CD4-positive, alpha-beta T cell treated with Interleukin-21 for 1 hour (primary cell): ENCODE measurements at places on chromosomes 3 and 15.

- no peak for DNase-seq
Observed at GRCh38 chr3:148087601-148088371, 609.9 kb upstream of the AGTR1 start.

- DNase-seq = no peak
Observed at GRCh38 chr3:152641198-152641597, 193.7 kb upstream of the P2RY1 start.

- no peak for DNase-seq
Observed at GRCh38 chr3:169112153-169112892, 551.2 kb downstream of the MECOM start.

DNA sequence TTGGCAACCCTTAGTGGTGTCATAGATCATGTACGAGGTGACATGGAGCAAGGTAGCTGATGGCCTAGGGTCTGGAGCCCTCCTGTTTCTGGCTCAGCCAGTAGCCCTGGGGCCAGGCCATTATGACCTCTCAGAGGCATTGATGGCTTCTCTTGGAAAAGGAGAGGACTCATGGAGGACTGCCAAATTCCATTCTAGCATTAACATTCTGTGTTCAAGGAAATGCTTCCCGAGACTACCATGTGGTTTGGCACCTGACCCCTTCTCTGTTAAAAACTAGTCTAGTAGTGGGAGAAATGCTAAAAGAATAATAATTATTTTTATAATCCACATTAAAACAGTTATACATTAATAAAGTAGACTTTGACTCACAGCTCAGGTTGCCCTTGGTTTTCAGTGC lies 40.2 kb upstream of the ADAMTSL3 start:
- no peak for DNase-seq

- no peak for DNase-seq
Observed at GRCh38 chr3:50167841-50168209, 12.7 kb downstream of the SEMA3F start.

GRCh38 chr3:194067949-194068362 lies 68.0 kb upstream of the HES1 start:
- no peak for DNase-seq

GRCh38 chr3:71564361-71564760 lies 19.2 kb downstream of the FOXP1 start:
- DNase-seq = no peak

DNA sequence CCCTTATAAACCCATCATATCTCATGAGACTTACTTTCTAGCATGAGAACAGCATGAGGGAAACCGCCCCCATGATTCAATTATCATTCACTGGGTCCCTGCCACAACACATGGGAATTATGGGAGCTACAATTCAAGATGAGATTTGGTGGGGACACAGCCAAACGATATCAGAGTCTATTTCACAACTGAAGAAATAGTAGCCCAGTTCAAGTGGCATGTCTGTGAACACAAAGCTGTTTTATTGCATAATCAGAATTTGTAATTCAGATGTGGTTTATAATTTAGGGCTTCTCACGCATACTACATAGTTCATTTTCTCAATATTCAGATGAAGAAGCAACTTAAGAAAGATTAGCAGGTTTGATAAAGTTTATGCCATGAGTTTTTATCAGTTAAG lies 1188.0 kb upstream of the ALCAM start:
- no peak for DNase-seq

- DNase-seq = no peak
Observed at GRCh38 chr15:30954674-30955073, 36.8 kb downstream of the MTMR10 start.

DNA sequence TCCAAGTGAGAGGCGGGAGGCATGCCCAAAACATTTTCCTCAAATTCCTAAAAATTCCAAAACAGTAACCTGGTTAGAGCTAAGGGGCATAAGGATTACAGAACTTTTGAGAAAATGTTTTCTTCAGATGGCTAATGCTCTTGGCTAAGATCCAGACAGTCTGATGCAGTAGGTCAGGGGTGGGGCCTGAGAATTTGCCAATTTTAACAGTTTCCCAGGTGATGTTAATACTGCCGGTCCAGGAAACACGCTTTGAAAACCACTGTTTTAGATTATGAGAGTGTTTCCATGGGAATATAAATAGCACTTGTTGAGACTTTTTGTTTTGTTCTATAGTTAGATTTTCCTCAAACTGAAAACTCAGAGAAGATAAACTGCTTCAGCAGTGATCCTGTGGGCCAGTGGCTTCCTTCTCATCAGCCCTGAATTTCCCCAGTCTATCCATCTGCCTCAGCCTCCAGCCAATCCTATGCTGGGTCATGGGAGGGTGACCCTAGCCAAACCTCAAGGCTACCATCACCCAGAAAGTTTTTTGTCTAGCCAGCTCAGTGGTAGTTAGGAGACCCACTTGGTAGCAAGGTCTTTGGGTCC lies 71.6 kb upstream of the ACP3 start:
- DNase-seq = no peak

DNA sequence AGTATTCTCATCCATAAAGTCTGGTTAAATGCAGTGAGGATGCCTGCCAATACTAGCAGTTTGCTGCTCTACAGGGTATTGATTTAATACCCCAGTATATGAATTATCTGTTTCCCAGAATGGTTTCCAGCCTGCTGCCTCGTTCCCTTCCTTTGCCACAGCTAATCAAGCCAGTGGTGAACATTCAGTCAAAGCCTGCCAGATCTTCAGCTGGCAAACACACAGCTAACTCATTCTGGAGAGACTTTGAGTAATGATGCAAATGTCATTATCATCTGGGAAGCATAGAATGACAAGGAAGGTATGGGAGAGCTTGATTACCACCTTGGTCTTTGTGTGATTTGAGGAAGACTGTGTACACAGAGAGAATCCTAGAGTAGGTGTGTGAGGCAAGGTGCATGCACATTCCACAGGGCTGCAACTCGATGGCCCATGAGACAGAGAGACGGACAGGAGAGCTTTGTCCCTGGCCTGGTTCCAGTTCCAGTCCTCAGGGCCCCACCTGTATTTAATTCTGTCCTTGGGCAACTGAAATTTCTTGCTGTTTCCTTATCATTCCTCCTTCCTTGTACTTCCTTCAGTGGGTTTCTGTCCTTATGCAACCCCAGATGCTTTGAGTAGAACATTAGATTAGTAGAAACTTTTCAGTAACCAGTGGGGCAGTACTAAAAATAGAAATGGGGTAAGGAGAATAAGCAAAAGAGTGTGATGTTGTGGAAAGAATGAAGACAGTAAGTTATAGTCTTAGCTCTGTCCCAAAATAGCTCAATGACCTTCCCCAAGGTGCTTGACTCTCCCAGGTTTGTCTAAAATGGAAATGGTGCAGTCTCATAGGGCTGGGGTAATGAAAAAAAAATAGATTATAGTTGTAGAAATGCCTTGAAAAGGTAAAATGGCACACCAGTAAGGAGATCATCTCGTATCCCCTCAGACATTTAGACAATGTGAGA lies 72.5 kb downstream of the MITF start:
- DNase-seq = no peak

DNA sequence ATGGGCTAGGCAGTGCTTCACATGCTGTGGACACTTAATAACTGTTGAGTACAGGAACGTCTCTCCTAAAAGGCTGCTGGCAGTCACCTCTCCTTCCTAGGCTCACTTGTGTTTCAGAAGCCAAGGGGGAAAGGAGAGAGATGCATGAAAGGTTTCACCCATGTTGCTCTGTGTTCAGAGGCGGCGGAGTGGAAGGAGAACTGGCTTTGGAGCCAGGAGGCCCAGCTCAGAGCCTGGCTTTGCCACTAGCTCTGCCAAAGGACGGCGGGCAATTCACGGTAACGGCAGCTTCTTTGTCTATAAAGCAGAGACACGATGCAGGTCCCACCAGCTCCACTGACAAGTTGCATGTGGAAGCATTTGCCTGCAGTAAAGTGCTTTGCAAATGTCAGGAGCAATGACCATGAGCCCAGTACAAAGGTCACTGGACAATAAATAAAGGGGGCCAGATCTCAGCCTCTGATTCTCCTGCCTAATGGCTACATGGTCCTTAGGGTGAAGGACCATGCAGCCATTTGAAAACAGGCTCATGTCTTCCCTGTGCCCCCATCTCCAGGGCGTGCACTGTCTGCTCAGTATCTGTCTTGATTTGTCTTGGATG lies 171.7 kb upstream of the TLE3 start:
- no peak for DNase-seq

DNA sequence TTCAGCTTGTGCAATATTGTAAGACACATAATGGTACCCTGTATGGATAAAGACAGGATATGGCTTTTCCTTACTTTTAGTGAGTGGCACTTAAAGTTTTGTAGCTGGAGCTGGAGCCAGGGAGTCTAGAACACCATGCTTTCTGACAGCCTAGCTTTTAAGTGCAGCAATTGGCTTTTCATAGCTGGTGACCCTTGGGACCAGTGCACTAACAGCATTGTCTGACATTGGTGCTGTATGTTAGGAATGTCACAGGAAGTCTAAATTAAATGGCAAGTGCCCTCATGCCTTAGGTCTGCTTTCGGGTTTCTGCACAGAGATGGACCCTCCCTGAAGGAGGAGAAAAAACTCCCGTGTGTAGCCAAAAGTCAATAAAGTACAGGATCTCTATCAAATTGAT lies 628.2 kb downstream of the NR2F2 start:
- no peak for DNase-seq

GRCh38 chr3:144839991-144840390 lies 868.4 kb downstream of the DIPK2A start:
- no peak for DNase-seq

DNA sequence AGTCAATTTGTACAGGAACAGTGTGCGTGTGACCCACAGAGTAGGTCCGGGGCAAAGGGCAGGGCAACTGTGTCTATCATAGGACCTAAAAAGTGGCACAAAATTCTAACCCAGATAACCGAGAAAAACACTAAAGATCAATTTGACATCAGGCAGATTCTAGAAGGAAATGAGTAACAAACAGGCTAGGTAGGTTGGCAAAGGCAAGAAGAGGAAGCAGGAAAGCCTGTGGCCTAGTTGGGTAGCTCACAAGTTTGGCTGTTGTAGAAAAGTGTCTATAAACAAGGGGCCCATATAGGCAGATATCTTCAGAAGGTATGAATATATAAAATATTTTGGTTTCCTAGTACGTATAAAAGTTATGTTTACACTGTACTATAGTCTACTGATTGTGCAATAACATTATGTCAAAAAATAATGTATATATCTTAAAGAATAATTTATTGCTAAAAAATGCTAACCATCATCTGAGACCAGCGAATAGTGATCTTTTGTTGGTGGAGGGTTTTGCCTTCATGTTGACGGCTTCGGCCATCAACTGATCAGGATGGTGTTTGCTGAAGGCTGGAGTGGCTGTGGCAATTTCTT lies 13.3 kb upstream of the OR5K1 start:
- no peak for DNase-seq

DNA sequence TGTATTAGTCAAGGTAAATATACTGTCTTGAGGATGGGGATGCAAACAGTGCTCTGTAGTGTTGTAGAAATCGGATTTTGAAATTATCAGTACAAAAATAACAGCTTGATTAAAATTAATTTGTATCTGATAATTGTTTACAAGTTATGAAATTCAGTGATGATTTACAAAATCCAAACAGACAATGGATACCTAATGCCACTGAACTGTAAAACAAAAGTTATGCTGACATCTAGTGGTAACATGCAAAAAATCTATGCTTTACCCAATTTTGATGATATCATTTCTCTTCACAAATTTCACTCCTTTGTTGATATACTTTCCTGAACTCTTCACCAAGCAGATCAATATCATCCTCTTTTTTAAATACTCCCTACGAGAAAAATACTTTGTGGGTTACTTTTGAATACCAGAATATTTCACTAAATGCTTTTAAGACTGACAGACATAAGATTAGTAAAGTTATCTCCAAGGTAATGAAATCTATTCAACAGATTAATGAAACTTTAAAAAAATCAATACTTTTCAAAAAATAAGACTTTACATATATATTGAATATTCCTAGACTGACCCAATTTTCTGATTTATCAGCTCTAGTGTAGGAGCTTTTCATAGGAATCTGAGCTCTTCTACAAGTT lies 36.0 kb downstream of the MNS1 start:
- DNase-seq = peak; percentile 9

- DNase-seq = peak; percentile 58
Observed at GRCh38 chr3:47961815-47962606, 54.2 kb downstream of the MAP4 start.

DNA sequence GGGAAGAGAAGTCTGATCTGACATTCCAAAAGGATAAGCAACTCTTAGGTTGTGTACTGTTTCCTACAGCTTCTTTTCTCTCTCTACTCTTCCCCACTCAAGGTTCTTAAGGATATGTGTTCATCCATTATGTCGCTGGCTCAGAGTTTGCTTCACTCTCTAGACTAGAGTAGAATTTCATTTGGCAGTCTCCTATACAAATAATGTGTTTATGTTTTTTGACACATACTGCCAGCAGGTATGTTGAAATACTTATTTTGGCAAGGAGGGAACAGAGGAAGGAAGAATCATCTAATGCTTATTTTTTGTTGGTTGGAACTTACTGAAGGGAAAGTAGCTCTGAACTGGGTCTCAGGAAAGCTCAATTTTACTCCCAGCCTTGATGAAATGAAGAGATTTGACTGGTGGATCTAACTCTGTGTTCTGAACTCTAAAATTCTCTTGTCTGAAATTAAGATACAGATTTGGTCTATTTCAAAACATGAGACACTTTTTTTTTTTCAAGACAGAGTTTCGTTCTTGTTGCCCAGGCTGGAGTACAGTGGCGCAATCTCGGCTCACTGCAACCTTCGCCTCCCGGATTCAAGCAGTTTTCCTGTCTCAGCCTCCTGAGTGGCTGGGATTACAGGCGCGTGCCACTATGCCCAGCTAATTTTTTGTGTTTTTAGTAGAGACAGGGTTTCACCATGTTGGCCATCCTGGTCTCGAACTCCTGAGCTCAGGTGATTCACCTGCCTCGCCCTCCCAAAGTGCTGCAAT lies 7.6 kb upstream of the EMC3 start:
- DNase-seq = no peak

DNA sequence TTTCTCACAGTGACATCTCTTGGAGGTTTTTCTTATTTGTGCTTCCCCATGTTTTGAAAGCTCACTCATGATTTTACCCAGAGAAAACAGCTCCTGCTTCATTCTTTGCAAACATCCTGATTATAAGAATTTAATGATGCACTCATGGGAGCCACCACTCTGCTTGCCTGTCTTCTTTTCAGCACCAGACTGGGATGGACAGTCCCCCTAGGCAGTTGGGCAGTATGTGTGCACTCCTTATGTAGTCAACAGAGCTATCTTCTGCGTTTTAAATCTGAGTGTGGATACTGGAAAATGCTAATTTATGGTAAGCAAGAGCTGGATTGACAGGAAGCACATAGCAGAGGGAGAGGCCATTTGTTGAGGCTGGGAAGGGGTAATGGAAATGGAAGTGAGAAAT lies 276.1 kb downstream of the AGBL1 start:
- no peak for DNase-seq

DNA sequence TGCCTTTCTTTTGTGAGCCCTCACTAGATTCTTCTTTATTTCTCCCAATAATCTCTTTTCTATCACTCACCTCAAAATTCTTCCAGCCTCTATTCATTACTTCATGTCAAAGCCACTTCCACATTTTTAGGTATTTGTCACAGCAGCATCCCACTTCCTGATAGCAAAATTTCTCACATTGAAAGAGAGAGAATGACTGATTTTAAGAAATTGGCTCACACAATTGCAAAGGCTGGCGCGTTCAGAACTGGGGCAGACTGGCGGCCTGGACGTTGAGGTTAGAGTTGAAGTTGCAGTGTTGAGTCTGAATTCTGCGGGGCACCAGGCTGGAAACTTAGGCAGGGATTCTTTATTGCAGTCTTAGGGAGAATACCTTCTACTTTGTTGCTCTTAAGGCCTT lies 117.9 kb downstream of the LRRC28 start:
- DNase-seq = no peak

- peak; percentile 49 for DNase-seq
Observed at GRCh38 chr3:45881078-45882022, 5.0 kb upstream of the CCR9 start.
